Germinal center (tissue), 1 donor: ENCODE measurements at places on chromosomes 3 and 15.

- no peak for DNase-seq
These were observed 14.2 kb upstream of the NRROS start for GRCh38 chr3:196625331-196625730.

DNA sequence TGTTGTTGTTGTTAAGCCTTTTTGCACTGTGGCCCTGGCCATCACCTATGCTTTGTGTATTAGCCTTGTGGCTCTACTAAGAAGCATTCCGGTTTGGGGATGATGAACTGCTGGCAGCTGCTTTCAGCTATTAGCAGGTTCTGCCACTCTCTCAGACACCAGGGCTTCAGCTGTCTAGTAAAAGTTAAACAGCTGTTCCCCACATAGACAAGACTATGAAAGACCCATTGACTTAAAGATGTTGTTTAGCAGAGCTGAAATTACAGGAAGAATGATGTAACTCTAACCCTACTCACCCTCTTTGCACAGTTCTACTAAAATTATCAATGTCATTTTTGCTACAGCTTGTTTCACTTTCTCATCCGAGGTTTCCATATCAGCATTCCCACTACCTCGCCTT, 131.2 kb upstream of the CGNL1 start:
- DNase-seq, result no peak

DNA sequence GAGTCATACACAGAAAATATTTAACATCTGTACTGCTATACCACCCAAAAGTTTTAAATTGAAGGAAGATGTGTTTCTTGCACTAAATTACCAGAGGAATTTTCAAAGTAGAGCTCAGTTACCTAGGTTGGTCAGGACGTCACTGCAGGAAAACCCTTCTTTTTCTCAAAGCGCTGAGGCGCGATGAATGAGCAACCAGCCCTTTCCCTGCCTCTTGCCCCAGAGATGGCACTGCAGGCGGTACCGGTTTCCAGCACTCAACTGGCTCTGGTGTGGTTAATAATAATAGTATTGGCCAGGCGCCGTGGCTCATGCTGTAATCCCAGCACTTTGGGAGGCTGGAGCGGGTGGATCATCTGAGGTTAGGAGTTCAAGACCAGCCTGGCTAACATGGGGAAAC, 49.3 kb downstream of the HES1 start:
- DNase-seq, result no peak

GRCh38 chr3:192915722-192916121, 1.9 kb downstream of the MB21D2 start:
- DNase-seq, result no peak

DNA sequence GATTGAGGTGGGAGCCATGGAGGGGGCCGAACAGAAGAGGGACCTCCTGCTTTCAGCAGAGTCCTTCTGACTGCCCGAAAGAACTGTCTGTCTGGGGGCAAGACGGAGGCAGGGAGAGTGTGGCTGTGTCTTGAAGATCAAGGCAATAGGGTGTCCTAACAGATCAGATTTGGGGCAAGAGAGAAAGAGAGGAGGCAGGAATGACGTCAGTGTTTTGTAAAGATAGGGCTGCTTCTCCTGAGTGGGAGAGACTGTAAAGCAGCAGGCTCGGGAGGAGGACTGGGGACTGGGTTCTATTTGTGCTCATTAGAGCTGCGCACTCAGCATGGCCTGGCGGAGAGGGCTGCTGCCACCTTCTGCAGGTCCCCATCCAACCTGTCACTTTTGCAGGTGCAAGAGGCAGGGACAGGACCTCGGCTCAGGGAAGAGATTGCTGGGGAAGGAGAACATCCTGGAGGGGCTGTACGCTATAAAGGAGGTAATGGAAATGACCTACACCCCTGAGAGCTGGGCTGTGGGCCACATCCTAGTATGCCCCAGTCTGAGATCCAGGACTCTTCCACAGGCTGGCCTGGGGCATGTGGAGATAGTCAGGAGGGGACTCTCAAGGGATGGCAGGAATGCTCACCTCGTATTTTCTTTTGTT, 29.0 kb upstream of the FGD5 start:
- no peak for DNase-seq
